ENCODE measurements at places on chromosomes 5 and 9. TPM values are rescaled to one million over a fixed set of nuclear protein-coding genes. Genes with fewer than 3 reads are reported as not detected.

Gene DOCK2
- 14.1 TPM for total RNA-seq

DNA sequence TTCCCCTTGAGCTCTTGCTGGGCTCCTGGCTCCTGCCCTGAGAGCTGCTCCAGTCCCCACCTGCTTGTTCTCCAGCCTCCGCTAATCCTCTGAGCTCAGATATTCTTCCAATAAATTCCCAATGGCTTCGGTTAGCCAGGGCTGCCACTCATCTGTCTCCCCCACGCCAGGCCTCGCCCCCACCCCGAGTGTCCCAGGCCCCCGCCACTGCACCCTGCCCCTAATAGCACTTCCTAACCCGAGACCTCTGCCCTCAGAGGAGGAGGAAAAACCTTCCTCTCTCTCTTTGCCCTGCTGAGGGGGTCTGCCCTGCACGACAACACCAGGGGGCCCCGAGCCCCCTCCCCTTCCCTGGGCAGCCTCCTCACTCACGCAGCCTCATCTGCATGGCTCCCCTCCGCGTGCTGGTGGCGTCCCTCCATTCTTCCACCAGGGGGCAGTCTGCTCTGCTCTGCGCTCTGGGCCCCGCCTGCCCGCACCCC is 5.4 kb upstream of the LCN15 start:
- no peak overlapping the region for H3K4me3 ChIP-seq
- H3K27ac ChIP-seq, result no peak overlapping the region
- no peaks in the 10 kb centered on the region for H3K27me3 ChIP-seq
- no peak for DNase-seq
- no peaks in the 10 kb centered on the region for H3K4me1 ChIP-seq

Gene SNX24
- total RNA-seq, result 17.1 TPM

DNA sequence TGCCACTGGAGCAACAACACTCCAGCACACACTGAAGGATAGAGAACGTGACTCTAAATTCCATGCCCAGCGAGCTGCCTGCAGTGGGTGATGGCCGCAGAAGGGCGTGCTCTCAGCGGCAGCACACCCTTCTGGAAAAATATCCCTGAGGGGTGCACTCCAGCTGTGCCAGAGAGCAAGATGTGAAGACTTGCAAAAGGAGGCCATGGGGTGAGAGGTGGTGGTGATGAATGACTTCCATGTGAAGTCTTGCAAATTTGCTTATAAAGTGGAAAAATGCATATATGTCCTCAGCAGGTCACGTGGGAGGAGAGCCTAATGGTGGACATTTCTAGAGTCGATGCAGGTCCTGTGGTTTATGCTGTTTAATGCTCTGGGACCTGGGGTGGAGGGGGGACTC is 39.8 kb upstream of the COL5A1 start:
- no peaks in the 10 kb centered on the region for H3K27me3 ChIP-seq
- H3K4me1 ChIP-seq, result no peaks in the 10 kb centered on the region
- H3K27ac ChIP-seq, result no peak overlapping the region
- DNase-seq, result no peak
- no peaks in the 10 kb centered on the region for H3K36me3 ChIP-seq
- no peak overlapping the region for H3K4me3 ChIP-seq

DNA sequence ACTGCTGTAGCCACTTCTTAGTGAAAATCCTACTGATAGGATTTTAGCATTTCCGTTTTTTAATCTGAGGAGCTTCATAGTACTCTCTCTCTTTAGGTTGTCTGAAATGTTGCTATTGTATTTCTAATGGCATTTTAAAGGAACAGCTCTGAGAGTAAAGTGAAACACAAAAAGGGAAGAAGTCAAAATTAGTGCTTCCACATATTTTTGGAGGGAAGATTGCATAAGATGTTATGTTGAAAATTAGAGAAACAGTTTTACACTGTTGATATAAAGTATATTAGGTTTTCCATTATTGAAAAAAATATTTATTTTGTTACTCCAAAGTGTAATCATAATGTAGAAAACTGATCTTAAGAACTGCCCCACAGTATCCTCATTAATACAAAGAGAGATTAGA is 525.1 kb downstream of the TAF11L14 start:
- DNase-seq, result no peak
- H3K4me3 ChIP-seq, result no peak overlapping the region
- no peaks in the 10 kb centered on the region for H3K4me1 ChIP-seq
- no peak overlapping the region for H3K27ac ChIP-seq
- H3K36me3 ChIP-seq, result no peaks in the 10 kb centered on the region

Gene AGXT2
- not detected for total RNA-seq

Gene SLC6A7
- not detected for total RNA-seq

- H3K4me3 ChIP-seq, result no peak overlapping the region
- no peak overlapping the region for H3K27ac ChIP-seq
- no peaks in the 10 kb centered on the region for H3K4me1 ChIP-seq
- no peak for DNase-seq
These were observed 163.6 kb upstream of the SPEF2 start for GRCh38 chr5:35454011-35454525.

Gene GFM2
- 29.8 TPM for total RNA-seq

Gene DMRT3
- 2.5 TPM for total RNA-seq

DNA sequence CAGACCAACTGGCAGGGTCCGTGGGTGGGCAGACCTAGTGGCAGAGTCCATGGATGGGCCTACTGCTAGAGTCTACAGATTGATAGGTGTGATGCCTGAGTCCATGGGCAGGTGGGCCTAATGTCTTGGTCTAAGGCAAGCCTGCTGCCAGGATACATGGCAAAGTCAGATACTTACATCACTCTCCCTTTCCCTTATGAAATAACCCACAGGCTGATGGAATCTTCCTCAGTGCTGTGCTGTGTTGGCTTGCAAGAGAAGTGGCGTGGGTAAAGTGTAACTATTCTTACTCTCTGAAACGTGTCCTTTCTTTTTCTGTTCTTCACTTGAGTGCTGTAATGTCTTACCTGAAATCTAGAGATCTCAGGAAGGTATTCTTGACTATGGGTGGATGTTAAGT is 67.3 kb upstream of the ADRB2 start:
- no peak overlapping the region for H3K27ac ChIP-seq
- DNase-seq, result no peak
- no peaks in the 10 kb centered on the region for H3K36me3 ChIP-seq
- no peaks in the 10 kb centered on the region for H3K4me1 ChIP-seq

GRCh38 chr9:97830884-97831829 is 21.9 kb upstream of the FOXE1 start:
- H3K36me3 ChIP-seq, result no peaks in the 10 kb centered on the region
- H3K4me3 ChIP-seq, result no peak overlapping the region
- peaks cover 37% of the 10 kb centered on the region for H3K4me1 ChIP-seq
- DNase-seq, result peak; percentile 57
- no peaks in the 10 kb centered on the region for H3K27me3 ChIP-seq

DNA sequence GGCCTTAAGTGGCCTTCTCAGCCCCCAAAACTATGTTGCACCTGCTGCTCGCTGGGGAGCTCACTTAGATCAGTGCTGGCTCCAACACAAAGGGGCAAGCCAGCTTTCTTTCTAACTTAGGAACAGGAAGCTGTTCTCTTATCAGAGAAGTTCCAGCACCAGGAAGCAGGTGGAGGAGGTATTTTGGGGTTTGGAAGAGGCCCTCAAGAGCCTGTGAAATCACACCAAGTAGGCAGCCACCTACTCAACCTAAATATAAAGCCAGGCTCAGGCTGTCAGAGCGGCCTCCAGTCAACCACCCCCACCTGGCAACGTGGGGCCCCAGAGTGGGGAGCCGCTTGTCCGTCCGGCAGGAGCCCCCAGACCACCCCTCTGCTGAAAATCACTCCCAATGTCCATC is 152.8 kb downstream of the OLFM1 start:
- H3K4me3 ChIP-seq, result no peak overlapping the region
- no peak for DNase-seq
- H3K36me3 ChIP-seq, result no peaks in the 10 kb centered on the region
- H3K4me1 ChIP-seq, result no peaks in the 10 kb centered on the region
- no peaks in the 10 kb centered on the region for H3K27me3 ChIP-seq

- DNase-seq, result no peak
- H3K4me1 ChIP-seq, result peaks cover 3% of the 10 kb centered on the region
- no peaks in the 10 kb centered on the region for H3K27me3 ChIP-seq
- no peak overlapping the region for H3K4me3 ChIP-seq
These were observed 198.7 kb downstream of the SEMA6A start for GRCh38 chr5:116375926-116376325.

GRCh38 chr9:92730897-92731296 is 33.7 kb downstream of the BICD2 start:
- no peaks in the 10 kb centered on the region for H3K27me3 ChIP-seq
- peaks cover 26% of the 10 kb centered on the region for H3K4me1 ChIP-seq
- H3K27ac ChIP-seq, result no peak overlapping the region
- DNase-seq, result no peak

Gene PCDHGA9
- 11.6 TPM for total RNA-seq

Gene FBN2
- 1.9 TPM for total RNA-seq

Gene DNAJC18
- total RNA-seq, result 7.9 TPM

GRCh38 chr9:101359679-101360078 is 25.1 kb downstream of the BAAT start:
- H3K27ac ChIP-seq, result no peak overlapping the region
- H3K27me3 ChIP-seq, result no peaks in the 10 kb centered on the region
- no peaks in the 10 kb centered on the region for H3K4me1 ChIP-seq
- H3K36me3 ChIP-seq, result no peaks in the 10 kb centered on the region
- DNase-seq, result no peak
- H3K4me3 ChIP-seq, result no peak overlapping the region

- H3K36me3 ChIP-seq, result no peaks in the 10 kb centered on the region
- DNase-seq, result no peak
- peak overlapping the region; percentile 49 for H3K27ac ChIP-seq
- no peak overlapping the region for H3K4me3 ChIP-seq
These were observed 15.9 kb upstream of the RNF38 start for GRCh38 chr9:36415822-36416525.

- H3K27me3 ChIP-seq, result no peaks in the 10 kb centered on the region
- H3K36me3 ChIP-seq, result no peaks in the 10 kb centered on the region
- no peak overlapping the region for H3K27ac ChIP-seq
These were observed 3.3 kb upstream of the BRD3 start for GRCh38 chr9:134071149-134071548.

Gene ATP6V0E1
- total RNA-seq, result 222 TPM

- no peaks in the 10 kb centered on the region for H3K36me3 ChIP-seq
- H3K4me1 ChIP-seq, result no peaks in the 10 kb centered on the region
- no peak overlapping the region for H3K27ac ChIP-seq
- no peaks in the 10 kb centered on the region for H3K27me3 ChIP-seq
These were observed 845.9 kb downstream of the MAT2B start for GRCh38 chr5:164351245-164351834.

DNA sequence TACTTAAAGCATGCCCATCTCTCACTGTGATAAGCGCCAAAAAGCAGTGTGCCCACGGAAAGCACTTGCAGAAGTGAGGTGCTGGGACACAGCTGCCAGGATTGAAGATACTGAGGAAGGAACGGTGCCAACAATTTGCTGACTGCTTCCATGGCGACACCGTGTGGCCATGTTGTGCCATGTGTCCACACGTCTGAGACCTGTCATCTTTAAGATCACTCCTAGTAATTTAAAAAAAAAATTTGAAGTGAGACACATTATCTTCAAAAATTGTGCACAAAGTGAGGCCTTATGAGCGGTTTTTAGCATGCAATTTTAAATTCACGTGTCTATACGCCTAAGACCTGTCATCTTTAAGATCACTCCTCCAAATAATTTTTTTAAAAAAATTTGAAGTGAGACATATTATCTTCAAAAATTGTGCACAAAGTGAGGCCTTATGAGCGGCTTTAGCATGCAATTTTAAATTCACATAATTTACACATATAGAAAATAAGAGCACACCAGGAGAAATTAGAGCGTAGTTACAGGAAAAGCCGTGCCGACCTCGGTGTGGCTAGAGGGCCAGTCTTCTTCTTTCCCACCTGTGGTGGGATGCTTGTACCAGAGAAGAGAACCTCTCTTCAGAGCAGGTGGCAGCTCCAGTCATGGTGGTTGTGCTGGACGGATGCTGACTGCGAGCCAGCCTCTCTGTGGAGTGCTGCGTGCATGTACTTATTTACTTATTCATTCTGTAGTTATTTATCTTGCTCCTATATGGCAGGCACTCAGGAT is 21.4 kb upstream of the FLT4 start:
- no peak overlapping the region for H3K27ac ChIP-seq
- peak; percentile 70 for DNase-seq
- H3K4me3 ChIP-seq, result no peak overlapping the region
- H3K27me3 ChIP-seq, result peaks cover 10% of the 10 kb centered on the region

Gene GPR150
- 0.42 TPM for total RNA-seq

DNA sequence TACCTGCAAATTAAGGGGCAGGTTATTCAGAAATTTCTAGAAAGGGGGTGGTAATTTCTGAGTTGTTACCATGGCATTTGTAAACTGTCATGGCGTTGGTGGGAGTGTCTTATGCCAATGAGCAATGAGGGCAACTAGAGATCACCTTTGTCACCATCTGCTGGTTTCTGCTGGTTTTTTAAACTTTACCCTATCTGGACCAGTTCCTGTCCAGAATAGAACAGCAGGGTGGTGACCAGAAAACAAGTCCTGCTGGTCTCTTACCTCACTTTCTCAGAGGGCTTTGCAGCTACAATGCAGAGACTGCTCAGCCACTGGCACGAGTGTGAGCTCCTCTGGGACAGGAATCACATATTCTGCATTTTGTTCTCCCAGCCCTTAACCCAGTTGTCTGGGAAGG is 51.4 kb downstream of the FAM114A2 start:
- no peak overlapping the region for H3K4me3 ChIP-seq
- no peaks in the 10 kb centered on the region for H3K27me3 ChIP-seq
- DNase-seq, result no peak
- peaks cover 2% of the 10 kb centered on the region for H3K36me3 ChIP-seq
- no peaks in the 10 kb centered on the region for H3K4me1 ChIP-seq

- no peak overlapping the region for H3K4me3 ChIP-seq
- DNase-seq, result no peak
- no peaks in the 10 kb centered on the region for H3K4me1 ChIP-seq
- no peaks in the 10 kb centered on the region for H3K27me3 ChIP-seq
These were observed 49.4 kb downstream of the NUP214 start for GRCh38 chr9:131174681-131175239.

Gene FCN2
- not detected for total RNA-seq

DNA sequence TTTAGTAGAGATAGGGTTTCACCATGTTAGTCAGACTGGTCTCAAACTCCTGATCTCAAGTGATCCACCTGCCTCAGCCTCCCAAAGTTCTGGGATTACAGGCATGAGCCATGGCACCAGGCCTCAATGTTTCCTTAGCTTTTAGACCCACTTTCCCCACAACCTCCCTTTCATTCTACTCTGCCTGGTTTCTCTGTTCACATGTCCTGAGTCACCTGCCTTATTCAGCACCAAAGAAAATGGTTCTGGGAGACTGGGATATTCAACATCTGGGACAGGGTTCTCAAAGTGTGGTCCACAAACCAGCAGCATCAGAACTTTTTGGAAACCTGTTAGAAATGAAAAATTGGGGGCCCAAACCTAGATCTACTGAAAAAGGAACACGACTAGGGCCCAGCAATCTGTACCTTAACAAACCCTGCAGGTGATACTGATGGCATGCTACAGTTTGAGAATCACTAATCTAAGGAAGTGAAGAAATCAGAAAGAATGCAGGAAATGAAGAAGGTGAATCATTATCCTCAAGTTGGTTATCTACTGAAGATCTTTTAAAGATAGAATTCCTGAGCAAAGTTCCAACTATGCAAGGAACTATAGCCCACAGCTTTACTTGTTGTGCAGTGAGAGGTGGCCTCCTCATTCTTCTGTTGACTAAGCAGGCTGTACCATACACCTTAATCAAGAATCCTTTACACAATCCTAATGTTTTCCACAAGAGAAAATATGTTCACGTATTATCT is 51.8 kb upstream of the CTNNAL1 start:
- H3K27ac ChIP-seq, result no peak overlapping the region
- no peaks in the 10 kb centered on the region for H3K27me3 ChIP-seq
- H3K36me3 ChIP-seq, result peaks cover 41% of the 10 kb centered on the region
- DNase-seq, result no peak

Data from thyroid gland (tissue), 4 donors.